Aorta (tissue), 5 donors: ENCODE measurements at places on chromosomes 12 and 14.
A peak's percentile ranks its signal among the peaks of the same experiment; 100 is the strongest.

GRCh38 chr14:84180336-84180735 is 1349.6 kb upstream of the FLRT2 start:
- DNase-seq, result no peak

DNA sequence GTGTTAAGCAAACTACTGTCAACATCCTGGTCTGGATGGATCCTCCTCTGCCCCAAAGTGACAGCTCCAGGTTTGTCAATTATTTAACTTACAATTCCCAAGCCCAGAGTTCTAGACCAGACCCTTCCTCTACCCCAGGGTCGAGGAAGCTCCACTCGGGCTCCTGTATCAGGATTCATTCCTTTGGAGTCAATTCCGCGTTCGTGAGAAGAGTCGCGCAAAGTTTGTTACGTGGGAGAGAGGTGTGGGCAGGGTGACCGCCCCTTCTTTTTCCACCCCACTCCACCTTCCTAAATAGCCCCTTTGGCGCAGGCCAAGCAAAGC is 479 bp downstream of the SEL1L start:
- DNase-seq, result no peak

GRCh38 chr12:113232840-113233585 is 11.7 kb downstream of the TPCN1 start:
- peak; percentile 86 for DNase-seq

- no peak for DNase-seq
Observed at GRCh38 chr12:47067176-47067575, 12.2 kb upstream of the PCED1B start.

DNA sequence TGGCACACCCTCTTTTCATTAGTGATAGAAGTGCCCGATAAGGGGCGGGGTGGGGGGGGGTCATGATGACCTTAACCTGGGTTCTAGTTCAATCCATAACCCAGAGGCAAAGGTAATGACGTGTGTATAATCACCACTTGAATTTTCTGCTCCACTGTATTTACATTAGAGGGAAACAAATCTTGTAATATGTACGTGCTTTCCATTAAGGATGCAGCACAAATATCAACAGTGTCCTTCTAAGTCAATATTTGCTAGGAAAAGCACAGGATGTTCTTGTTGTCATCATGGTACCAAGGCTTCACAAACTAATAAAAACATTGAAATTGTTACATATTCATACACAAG is 121.2 kb upstream of the SLC38A2 start:
- DNase-seq, result no peak

- DNase-seq, result no peak
Observed at GRCh38 chr12:53324113-53324778, 2.8 kb upstream of the AAAS start.

DNA sequence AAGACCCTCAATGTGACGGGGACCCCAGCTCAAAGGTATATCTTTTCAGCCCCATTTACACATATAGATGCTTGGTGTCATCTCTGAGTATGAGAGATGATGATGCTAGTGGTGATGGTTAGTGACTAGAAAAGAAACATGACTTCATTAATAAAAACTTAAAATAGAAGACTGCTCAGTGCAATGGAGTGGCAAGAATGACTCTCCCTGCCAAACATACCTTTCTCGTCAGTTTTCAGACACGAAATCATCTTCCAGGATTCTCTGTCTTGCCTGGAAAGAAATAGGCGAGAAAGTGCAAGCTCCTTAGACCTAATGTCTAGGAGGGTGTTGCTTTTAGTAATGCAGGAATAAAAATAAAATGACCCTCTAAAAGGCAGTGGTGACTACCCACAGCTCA is 71.7 kb downstream of the TPH2 start:
- DNase-seq, result no peak
